ENCODE measurements at places on chromosomes 3 and 15. TPM values are rescaled to one million over a fixed set of nuclear protein-coding genes. Genes with fewer than 3 reads are reported as not detected.

The FOXL2 gene
- total RNA-seq, result not detected

The TRIM42 gene
- total RNA-seq, result not detected

The CTDSPL gene
- 34.8 TPM for total RNA-seq

The BDH1 gene
- 20.5 TPM for total RNA-seq

The GJD2 gene
- not detected for total RNA-seq

The RASL12 gene
- total RNA-seq, result 8.6 TPM

The TNNC1 gene
- 1.7 TPM for total RNA-seq

Measured in subcutaneous adipose tissue (tissue), 4 donors.